ENCODE measurements at places on chromosomes 7 and 10. TPM values are rescaled to one million over a fixed set of nuclear protein-coding genes. Genes with fewer than 3 reads are reported as not detected.

Gene ELFN1
- total RNA-seq = 0.85 TPM

- no peak overlapping the region for H3K4me3 ChIP-seq
- no peak for DNase-seq
- H3K27me3 ChIP-seq = no peaks in the 10 kb centered on the region
- H3K36me3 ChIP-seq = no peaks in the 10 kb centered on the region
Observed at GRCh38 chr7:29598613-29599012, 35.0 kb downstream of the PRR15 start.

- H3K4me3 ChIP-seq = no peak overlapping the region
- no peaks in the 10 kb centered on the region for H3K27me3 ChIP-seq
- H3K36me3 ChIP-seq = no peaks in the 10 kb centered on the region
- H3K27ac ChIP-seq = no peak overlapping the region
Observed at GRCh38 chr10:86579883-86580520, 58.4 kb upstream of the WAPL start.

- no peaks in the 10 kb centered on the region for H3K4me1 ChIP-seq
- H3K27me3 ChIP-seq = no peaks in the 10 kb centered on the region
- no peaks in the 10 kb centered on the region for H3K36me3 ChIP-seq
- no peak overlapping the region for H3K27ac ChIP-seq
- DNase-seq = no peak
Observed at GRCh38 chr7:38600741-38601140, 30.4 kb downstream of the AMPH start.
